ENCODE measurements at places on chromosomes 11 and 22.
A peak's percentile ranks its signal among the peaks of the same experiment; 100 is the strongest.

GRCh38 chr11:63553759-63554158 is 9.4 kb downstream of the PLAAT2 start:
- peak; percentile 54 for DNase-seq

DNA sequence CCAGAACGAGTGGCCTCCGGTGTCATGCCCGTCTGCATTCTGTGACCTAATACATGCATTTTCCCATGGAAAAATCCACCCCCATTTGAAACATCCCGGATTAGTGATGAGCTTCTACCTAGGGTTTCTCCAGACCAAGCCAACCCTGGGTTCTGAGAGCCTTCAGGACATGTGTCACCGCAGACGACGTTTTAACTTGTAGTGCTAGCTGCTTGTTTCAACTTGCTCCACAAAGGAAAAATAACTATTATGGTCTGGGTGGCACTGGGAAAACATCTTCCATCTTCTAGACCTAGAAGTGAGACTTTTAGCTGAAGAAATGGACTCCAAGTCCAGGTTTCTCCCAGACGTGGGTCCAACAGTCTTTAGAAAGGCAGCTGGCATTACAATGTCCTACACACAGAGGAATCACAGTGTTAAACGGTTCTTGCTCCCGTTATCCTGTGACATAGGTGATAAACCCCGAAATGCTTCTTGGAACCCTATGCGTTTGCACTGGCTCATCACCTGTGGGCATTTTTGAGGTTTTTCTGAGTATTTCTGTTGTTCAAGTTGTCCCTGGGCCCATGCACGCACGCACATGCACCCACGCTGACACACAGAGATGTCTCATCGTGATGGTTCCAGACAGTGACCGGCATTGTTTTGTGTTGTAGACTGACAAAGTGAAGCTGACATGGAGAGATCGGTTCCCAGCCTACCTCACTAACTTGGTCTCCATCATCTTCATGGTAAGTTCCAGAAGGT is 46.6 kb upstream of the FADD start:
- DNase-seq, result no peak

DNA sequence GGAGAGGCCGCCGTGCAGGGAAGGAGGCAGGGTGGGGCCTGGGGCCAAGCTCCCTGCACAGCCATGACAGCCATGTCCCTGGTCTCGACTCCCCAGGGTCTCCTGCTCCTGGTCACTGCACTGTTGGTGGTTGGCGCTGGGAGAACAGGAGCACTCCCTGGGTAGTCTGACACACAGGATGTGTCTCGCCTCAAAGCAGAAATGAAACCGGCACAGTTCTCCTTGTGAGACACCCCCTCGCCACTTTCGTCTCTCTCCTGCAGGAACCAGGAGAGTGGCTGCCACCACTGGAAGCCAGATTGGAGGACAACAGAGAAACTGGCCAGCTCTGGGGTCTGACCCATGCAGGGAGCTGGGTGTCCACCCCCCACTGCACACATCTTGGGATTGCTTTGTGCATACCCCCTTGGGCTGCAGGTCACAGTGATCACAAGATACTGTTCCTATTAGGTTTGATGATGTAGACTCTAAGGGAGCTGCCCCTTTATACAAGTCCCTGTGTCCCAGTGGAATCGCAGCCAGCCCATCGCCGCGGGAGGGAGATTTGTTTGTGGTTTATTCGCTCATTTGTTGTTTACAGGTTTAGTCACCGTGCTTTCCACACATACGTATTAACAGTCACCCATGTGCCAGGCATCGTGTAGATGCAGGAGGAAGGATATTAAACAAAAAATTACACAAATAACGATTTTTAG is 27.0 kb upstream of the YWHAH start:
- DNase-seq, result no peak

- DNase-seq, result no peak
These were observed 273.0 kb downstream of the CASP12 start for GRCh38 chr11:104625246-104625645.

DNA sequence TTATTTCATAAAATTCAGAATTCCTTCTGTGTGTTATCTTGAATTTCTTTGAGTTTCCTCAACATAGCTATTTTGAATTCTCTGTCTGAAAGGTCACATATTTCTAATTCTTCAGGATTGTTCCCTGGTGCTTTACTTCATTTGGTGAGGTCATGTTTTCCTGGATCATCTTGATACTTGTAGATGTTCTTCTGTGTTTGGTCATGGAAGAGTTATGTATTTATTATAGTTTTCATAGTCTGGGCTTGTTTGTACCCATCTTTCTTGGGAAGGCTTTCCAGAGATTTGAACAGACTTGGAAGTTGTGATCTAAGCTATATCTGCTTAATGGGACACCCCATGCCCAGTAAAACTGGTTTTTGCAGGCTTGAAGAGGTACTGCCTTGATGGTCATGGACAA is 149.6 kb downstream of the METTL15 start:
- DNase-seq, result no peak

DNA sequence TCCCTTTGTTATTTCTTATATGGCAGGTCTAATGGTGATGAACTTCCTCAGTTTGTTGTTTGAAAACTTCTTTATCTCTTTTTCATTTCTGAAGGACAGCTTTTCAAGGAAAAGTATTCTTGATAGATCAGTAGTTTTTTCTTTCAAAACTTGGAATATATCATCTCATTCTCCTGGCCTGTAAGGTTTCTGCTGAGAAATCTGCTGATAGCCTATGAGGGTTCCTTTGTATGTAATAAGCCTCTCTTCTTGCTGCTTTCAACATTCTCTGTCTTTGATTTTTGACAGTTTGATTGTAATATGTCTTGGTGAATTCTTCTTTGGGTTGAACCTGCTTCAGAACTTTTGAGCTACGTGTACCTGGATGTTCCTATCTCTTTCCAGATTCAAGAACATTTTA is 46.0 kb downstream of the PIWIL4 start:
- no peak for DNase-seq

- DNase-seq, result no peak
These were observed 79.9 kb downstream of the TTC28 start for GRCh38 chr22:28599693-28600092.

DNA sequence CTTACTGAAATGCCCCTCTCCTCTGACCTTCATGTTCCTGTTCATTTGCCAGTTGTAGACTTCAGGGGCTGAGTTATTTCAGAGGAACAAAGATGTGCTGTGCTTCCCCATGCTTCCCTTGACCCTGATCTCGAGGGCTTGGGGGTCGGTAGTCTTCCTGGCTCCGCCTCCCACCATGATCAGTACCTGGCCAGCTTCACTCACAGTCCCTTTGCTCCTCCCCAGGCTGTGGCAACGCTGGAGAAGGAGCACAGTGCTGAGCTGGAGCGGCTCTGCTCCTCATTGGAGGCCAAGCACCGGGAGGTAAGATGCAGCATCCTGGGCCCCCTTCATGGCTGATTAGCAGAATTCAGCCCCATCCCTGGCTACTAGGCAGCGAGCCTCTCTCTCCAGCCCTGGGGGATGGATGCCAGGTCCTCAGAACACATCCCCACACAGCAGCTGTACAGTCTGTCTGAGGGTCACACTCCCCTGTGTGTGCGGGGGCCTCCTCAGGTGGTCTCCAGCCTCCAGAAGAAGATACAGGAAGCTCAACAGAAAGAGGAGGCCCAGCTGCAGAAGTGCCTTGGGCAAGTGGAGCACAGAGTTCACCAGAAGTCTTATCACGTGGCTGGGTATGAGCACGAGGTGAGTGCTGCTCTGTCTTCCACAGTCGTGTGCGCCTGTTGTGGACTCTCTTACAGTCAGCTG is 64.5 kb downstream of the CEP164 start:
- DNase-seq, result no peak

DNA sequence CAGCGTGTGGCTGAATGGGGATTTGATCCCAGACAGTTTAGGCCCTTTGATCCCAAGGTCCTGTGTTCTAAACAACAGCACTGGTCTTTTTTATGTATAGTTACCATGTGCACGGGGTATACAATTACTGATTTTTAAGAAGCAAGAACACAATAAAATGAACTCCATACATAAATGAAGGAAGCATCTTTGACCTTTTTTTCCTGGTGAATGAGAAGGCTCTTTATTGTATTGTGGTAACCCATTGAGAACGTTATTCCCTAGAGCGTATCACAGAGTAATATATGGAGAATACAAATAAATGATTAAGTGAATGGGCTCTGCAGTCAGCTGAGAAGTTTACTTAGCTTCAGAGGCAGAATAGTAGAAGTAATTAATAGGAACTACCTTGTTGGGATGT is 563.6 kb downstream of the NTM start:
- DNase-seq, result no peak

- no peak for DNase-seq
These were observed 6.7 kb upstream of the APOA5 start for GRCh38 chr11:116798368-116798767.

GRCh38 chr11:7982582-7983119 is 4.5 kb upstream of the EIF3F start:
- DNase-seq, result no peak

All from thymus (tissue), 14 donors.